ENCODE measurements at places on chromosomes 2 and 18. TPM values are rescaled to one million over a fixed set of nuclear protein-coding genes. Genes with fewer than 3 reads are reported as not detected.

The ALS2 gene
- total RNA-seq, result 19.3 TPM

The HOXD1 gene
- 8.1 TPM for total RNA-seq

The STPG4 gene
- total RNA-seq, result 0.31 TPM

The FHOD3 gene
- total RNA-seq, result 0.06 TPM

The TRAPPC12 gene
- 54.6 TPM for total RNA-seq

The REL gene
- total RNA-seq, result 5.7 TPM

The RNF152 gene
- total RNA-seq, result 123 TPM

The MPP4 gene
- 4.7 TPM for total RNA-seq

The CHPF gene
- 1.3 TPM for total RNA-seq

The CRYBA2 gene
- not detected for total RNA-seq

The CFAP65 gene
- total RNA-seq, result not detected

The VIT gene
- total RNA-seq, result not detected

The LTBP1 gene
- 9.2 TPM for total RNA-seq

The LYG2 gene
- total RNA-seq, result not detected

The OR6B2 gene
- not detected for total RNA-seq

All from bladder microvascular endothelial cell (primary cell).